ENCODE measurements at places on chromosomes 2 and 18.

DNA sequence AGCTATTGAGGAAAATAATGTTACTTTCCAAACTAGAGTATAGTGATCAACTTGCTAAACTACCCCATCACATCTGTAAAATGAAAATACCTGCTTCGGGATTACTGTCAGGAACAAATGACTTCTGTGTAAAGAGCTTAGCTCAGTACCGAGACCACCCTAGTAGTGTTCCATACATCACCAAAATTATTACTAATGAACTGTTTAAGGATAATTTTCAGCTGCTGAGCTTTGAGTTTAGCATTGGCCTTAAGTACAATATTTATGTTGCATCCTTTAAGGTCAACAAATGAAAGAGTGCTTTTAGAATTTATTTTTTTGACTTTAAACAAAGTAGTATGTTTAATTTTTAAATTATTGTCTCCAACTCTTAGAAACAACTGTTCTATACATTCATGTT, 144.1 kb downstream of the LCLAT1 start:
- no peak for DNase-seq

GRCh38 chr2:198173864-198174263, 369.5 kb downstream of the PLCL1 start:
- DNase-seq = no peak

DNA sequence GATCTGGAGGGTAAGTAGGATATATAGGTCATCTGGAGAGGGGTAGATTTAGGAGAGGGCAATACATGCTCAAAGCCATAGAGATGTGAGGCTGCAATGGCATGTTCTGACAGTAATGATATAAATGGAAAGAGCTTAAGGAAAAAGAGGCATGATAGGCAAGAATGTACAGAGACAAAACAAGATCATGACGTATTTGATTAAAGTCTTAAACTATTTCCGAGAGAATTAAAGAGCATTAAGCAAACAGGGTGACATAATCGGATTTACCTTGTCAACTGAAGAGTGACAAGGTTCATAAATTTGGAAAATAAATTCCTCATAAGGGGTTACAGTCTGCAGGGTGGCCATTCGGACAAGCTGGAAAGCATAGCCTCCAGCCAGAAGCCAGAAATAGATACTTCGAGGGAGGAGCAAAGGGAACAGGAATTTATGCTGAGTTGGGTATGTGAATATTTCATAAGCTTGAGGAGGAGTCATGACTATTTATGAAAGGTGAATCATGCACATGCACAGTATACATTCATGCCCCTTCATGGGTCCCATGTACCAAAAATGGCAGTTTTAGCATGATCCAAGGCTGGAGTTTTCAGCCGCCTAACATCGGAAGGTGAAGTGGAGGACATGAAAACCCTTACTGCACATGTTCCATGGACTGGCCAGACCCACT, 396.2 kb upstream of the VWC2L start:
- no peak for DNase-seq

DNA sequence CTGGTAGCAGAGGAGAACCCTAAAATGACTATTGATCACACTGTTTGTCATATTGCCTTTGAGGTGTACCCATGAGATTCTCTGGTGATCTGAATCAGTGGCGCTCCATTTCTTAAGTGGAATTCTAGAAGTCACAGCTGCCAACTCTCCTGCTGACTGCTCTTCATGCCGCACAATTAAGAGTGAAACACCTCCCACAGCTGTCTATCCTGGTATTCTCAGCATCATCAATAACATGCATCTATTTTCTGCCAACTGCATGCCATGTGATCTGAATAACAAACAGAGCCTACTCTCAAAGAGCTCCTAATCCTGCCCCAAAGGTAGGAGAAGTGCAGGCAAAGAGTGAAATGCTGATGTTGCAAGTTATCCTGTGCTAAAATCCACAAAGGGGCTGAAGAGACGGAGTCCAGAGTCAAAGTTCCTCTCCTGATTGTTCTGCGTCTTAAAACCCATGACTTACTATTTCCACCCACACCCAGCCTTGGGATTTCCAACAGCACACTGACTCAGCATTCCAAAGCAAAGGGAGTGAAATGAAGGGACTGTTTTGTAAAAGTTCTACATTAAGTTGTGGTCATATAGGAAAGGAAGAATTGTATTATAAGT, 13.7 kb upstream of the DAPL1 start:
- no peak for DNase-seq

- DNase-seq = no peak
These were observed 131.4 kb upstream of the ITGB6 start for GRCh38 chr2:160331258-160332025.

GRCh38 chr2:137050949-137051348, 285.6 kb downstream of the THSD7B start:
- DNase-seq = no peak

Data from C1 segment of cervical spinal cord (tissue), 14 donors.